ENCODE measurements at places on chromosomes 7 and 10.

GRCh38 chr10:102868911-102869257 lies 386 bp upstream of the AS3MT start:
- H3K4me3 ChIP-seq, result peak overlapping the region; percentile 24
- peaks cover 19% of the 10 kb centered on the region for H3K27me3 ChIP-seq
- no peak for DNase-seq
- no peak overlapping the region for H3K27ac ChIP-seq

DNA sequence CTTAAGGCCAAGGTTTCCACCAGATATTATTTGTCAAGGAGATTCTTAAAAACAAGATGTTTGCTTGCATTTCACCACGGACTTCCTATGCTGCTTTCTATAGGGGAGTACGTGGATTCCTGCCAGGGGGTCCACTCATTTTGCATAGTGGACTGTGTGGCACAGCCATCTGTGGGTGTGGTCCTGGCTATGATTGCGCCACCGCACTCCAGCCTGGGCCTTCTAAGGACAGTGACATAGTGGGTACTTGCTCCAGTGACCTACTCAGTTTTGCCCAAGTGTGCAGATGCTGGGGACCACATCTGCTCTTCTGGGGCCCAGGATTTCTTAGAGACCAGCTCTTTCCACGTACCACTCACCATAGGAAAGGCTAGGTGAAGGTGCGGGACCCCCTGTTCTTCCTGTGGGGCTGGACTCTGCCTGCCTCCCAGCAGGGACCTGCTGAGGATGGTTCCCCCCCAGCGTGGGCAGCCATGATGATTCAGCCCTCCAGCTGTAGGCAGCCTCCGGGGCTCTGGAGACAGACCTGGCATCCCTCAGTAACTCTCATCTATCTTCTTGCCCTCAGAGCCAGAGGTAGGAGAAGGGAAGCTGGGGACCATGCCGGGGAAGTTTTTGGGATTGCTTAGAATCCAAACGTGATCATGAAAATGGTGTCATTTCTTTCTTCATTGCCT lies 42.9 kb downstream of the HK1 start:
- H3K27ac ChIP-seq, result no peak overlapping the region
- DNase-seq, result no peak
- no peaks in the 10 kb centered on the region for H3K27me3 ChIP-seq

DNA sequence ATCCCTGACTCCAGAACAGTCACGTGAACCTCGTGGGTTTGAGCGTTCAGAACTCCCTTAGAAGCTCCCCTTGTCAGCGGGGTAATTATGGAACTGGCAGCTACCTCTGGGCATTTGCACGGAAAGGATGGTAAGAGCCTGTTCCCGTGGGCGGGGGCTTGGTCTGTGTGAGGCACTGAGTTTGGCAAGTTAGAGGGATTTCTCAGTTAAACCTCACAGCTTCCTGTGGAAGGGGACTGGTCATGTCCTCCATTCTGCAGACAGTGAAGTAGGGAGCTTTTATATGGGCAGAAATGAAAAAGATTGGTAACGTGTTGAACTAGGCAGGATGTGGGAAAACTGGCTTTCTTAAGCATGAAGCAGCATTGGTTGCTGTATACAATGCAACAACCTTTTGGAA lies 16.0 kb downstream of the PALD1 start:
- H3K27ac ChIP-seq, result peak overlapping the region; percentile 65
- H3K27me3 ChIP-seq, result peaks cover 51% of the 10 kb centered on the region
- peak overlapping the region; percentile 45 for H3K4me3 ChIP-seq
- DNase-seq, result no peak

- H3K4me1 ChIP-seq, result no peaks in the 10 kb centered on the region
- no peak for DNase-seq
- no peak overlapping the region for H3K27ac ChIP-seq
- no peaks in the 10 kb centered on the region for H3K27me3 ChIP-seq
Measured at GRCh38 chr7:137572056-137572784, 228.7 kb upstream of the PTN start.

DNA sequence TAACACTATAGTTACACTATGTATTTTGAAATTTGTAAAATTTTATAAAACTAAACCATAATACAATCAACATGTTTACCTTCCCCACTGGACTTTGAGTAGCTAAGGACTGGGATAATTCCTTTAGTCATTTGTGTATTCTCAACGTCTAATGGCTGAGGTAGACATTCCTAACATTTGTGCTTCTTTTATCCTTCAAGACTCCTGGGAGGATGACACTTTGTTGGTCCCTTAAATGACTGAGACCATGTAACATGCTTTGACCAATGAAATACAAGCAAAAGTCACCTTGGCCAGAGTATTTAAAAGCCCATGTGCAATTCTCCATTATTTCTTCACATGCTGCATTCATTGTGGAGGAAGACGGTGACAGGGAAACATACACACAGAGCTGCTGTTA lies 18.5 kb downstream of the RAPGEF5 start:
- H3K4me1 ChIP-seq, result no peaks in the 10 kb centered on the region
- H3K36me3 ChIP-seq, result no peaks in the 10 kb centered on the region
- no peak overlapping the region for H3K27ac ChIP-seq
- H3K27me3 ChIP-seq, result peaks cover 31% of the 10 kb centered on the region
- no peak for DNase-seq

- H3K4me3 ChIP-seq, result no peak overlapping the region
- DNase-seq, result no peak
- H3K27ac ChIP-seq, result no peak overlapping the region
- no peaks in the 10 kb centered on the region for H3K36me3 ChIP-seq
- no peaks in the 10 kb centered on the region for H3K4me1 ChIP-seq
Measured at GRCh38 chr10:19119191-19119590, 70.6 kb downstream of the MALRD1 start.

DNA sequence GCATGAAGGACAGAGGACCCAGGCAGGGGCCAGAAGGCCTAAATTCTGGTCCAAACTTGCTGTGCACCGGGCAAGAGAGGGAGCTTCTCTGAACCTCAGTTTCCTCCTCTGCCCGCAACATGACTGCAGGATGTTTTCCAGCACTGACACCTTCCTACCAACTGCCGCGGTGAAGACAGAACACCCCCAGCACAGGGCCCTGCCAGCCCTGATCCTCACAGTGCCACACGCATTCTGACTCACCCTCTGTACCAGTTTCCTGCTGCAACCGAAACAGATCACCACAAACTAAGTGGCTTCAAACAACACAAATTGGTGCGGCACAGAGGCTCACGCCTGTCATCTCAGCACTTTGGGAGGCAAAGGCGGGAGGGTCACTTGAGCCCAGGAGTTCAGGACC lies 18.1 kb downstream of the MAD1L1 start:
- H3K4me3 ChIP-seq, result no peak overlapping the region
- H3K4me1 ChIP-seq, result peaks cover 24% of the 10 kb centered on the region
- H3K27ac ChIP-seq, result no peak overlapping the region
- no peaks in the 10 kb centered on the region for H3K27me3 ChIP-seq
- H3K36me3 ChIP-seq, result peaks cover 23% of the 10 kb centered on the region
- no peak for DNase-seq

DNA sequence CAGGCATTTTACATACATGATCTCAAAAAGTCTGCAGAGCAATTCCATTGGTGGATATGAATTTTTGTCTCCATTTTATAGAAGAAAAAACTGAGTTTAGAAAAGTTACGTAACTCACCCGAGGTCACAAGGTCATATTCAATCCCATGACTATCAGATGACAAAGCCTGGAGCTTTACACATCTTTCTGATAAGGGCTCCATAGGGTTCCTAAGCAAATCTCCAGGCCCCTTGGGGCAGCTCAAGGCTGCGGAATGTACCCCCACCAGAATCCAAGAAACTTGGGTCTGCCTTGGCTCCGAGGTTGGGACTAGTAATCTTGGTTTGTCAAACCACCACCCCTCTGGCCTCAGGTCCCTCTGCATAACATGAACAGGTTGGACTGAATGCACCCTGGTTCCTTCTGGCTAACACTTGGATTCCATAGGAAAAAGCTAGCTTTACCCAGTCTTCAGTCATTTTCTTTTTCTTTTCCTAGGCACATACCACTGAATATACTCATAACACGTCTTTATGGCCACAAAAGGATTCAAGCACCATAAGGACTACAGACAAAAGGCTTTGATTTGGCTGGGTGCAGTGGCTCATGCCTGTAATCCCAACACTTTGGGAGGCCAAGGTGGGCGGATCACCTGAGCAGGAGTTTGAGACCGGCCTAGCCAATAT lies 55.5 kb downstream of the PIP4K2A start:
- peaks cover 70% of the 10 kb centered on the region for H3K4me1 ChIP-seq
- no peaks in the 10 kb centered on the region for H3K27me3 ChIP-seq
- H3K4me3 ChIP-seq, result peak overlapping the region; percentile 78

GRCh38 chr10:69573056-69573806 lies at the start of gene NEUROG3:
Gene NEUROG3, minus strand, starts transcription at chr10:69573422. Its CDS starts 379 bp downstream, at chr10:69573043.
- H3K36me3 ChIP-seq, result peaks cover 5% of the 10 kb centered on the region
- DNase-seq, result no peak
- peaks cover 22% of the 10 kb centered on the region for H3K4me1 ChIP-seq
- peaks cover 83% of the 10 kb centered on the region for H3K27me3 ChIP-seq
- no peak within 1 kb of the TSS for H3K27ac ChIP-seq

GRCh38 chr7:17690030-17690429 lies 250.3 kb downstream of the SNX13 start:
- H3K27ac ChIP-seq, result no peak overlapping the region
- H3K27me3 ChIP-seq, result no peaks in the 10 kb centered on the region
- H3K4me3 ChIP-seq, result no peak overlapping the region

GRCh38 chr7:29146888-29147609 lies 712 bp upstream of the CPVL start:
- no peaks in the 10 kb centered on the region for H3K36me3 ChIP-seq
- peak overlapping the region; percentile 68 for H3K4me3 ChIP-seq
- peaks cover 51% of the 10 kb centered on the region for H3K27me3 ChIP-seq
- DNase-seq, result no peak
- peaks cover 12% of the 10 kb centered on the region for H3K4me1 ChIP-seq
- H3K27ac ChIP-seq, result no peak overlapping the region

DNA sequence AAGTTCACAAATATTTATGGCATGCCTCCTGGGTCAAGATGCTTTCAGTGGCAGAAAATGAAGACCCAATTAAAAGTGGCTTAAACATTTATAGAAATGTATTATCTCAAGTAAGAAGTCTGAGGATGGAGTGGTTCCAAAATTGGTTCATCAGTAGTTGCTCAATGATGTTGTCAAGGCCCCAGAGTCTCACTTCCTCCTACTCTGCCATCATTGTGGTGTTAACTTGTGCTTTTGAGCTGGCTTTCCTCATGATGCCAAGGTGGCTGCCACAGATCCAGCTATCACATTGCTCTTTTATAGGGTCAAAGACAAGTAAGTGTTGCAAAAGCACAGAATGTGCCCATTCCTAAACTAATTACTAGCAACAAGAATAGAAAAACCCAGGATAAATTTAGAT lies 404.6 kb upstream of the NRP1 start:
- no peak overlapping the region for H3K27ac ChIP-seq
- H3K27me3 ChIP-seq, result no peaks in the 10 kb centered on the region
- no peaks in the 10 kb centered on the region for H3K4me1 ChIP-seq
- no peaks in the 10 kb centered on the region for H3K36me3 ChIP-seq
- DNase-seq, result no peak

DNA sequence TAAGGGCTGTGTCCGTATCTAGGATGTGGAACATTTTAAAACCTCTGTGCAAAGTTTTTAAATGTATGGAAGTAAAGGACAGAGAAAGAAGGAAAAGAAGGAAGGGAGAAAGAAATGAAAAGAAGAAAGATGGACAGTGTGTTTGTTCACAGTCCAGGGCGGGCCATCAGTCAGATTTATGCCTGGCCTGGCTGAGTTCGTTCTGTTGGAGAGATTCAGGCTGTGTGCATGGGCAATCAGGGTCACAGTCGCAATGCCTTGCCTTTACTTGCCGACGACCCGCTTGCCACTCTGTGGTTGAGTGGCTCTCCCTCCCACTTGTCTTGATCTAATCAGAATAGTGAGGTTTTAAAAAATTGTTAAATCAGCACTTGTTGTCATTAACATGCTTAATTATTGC lies 369.4 kb upstream of the BMPER start:
- H3K4me3 ChIP-seq, result no peak overlapping the region
- H3K36me3 ChIP-seq, result peaks cover 7% of the 10 kb centered on the region
- H3K4me1 ChIP-seq, result peaks cover 30% of the 10 kb centered on the region
- no peak for DNase-seq

GRCh38 chr7:54712820-54713219 lies 46.2 kb downstream of the SEC61G start:
- H3K4me3 ChIP-seq, result no peak overlapping the region
- no peaks in the 10 kb centered on the region for H3K4me1 ChIP-seq
- DNase-seq, result no peak
- H3K27me3 ChIP-seq, result no peaks in the 10 kb centered on the region
- no peaks in the 10 kb centered on the region for H3K36me3 ChIP-seq

DNA sequence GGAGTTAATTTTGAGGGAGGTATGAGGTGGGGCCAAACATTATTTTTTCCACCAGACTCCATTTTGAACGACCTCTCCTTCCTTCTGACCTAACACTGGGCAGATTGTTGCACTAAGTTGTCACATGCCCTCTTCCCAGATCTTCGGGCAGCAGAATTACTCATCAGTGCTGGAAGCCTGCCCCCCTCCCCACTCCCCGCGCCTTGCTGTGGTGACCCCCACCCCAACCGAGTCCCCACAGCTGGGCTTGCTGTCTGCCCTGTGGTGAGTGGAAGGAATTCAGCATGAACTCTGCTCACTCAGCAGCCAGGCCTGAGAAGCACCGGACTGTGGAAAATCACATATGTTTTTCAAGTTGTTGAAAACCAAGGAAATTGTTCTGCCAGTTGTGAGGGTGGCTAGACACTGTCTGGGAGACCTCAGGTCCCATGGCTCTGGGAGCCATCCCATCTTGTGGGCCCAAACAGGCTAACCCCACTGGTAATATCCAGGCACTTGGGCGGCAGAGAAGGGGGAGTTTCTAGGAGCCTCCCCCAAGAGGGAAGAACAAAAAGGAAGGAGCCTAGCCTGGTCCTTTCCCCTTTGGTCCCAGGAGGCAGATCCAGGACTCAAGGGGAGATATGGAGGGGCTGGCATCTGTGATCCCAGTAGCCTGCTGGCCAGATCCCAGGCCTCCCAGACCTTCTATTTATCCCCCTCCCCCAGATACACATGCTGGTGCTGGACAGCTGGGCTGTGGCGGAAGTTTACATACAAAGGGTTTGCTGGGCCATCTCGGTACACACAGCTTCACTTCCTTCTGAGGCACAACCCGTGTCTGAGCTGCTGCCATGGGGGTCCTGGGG lies 3.5 kb upstream of the AEBP1 start:
- no peak overlapping the region for H3K4me3 ChIP-seq
- DNase-seq, result no peak
- no peak overlapping the region for H3K27ac ChIP-seq
- peaks cover 3% of the 10 kb centered on the region for H3K4me1 ChIP-seq

Measured in effector memory CD8-positive, alpha-beta T cell (primary cell).